Stimulated activated CD4-positive, alpha-beta T cell treated with anti-CD3 and anti-CD28 coated beads, TNF-alpha, amount 100 ng/mL, for 48 hours (primary cell): ENCODE measurements at places on chromosomes 1 and 21.
A peak's percentile ranks its signal among the peaks of the same experiment; 100 is the strongest.

GRCh38 chr1:25468033-25468432 lies 37.3 kb downstream of the MACO1 start:
- DNase-seq, result no peak

DNA sequence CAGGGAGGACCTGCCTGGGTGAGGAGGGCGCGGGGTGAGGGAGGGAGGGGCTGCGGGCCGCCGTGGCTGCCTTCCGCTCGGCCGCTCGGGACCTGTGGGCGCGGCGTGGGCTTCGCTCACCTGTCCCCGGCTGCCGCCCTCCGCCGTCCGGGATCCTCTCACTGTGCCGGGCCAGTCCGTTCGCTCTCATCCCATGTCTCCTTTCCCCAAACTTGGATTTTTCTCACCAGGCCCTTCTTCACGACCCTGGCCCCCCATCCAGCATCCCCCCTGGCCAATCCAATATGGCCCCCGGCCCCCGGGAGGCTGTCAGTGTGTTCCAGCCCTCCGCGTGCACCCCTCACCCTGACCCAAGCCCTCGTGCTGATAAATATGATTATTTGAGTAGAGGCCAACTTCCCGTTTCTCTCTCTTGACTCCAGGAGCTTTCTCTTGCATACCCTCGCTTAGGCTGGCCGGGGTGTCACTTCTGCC lies 362 bp downstream of the ZBTB48 start:
- DNase-seq, result no peak

DNA sequence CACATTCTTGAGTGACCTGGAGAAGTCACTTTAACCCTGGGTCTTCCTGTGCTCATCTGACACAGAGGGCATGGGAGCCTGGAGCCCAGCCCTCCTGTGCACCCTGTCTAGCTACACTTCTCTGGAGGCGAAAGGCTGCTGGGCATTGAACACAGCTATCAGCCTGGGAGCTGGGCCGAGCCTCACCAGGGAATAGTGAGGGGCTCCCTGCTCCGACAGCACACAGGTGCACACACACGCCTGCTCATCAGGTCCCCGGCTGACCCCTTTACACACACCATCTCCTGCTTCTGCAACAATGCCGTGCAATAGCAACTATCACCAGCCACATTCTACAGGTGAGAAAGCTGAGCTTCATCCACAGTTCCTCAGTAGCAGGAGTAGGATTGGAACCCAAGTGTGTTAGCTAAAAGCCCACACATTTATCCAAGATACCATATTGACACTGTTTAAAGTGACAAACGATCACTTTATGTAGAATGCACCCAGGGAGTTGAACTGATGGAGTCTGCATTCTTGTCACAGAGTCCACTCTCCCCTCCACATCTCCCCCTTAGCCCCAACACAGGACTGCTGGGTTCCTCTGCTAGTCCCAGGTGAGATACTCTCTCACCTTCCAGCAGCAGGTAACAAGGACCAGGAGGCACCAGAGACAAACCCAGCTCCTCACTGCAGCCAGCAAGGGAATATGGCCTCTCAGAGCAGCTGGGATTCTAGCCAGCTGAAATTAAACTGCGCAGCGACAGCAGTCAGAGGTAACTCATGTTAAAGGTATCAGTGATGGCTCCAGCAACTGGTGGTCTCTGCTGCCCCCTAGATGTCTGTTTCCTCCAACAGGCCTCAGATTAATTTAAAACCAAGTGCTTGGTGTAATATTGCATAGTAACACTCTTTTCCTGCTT lies 18.3 kb upstream of the CAPN8 start:
- no peak for DNase-seq

GRCh38 chr1:82485591-82486369 lies 685.0 kb downstream of the ADGRL2 start:
- DNase-seq, result no peak

GRCh38 chr1:206551986-206552326 lies 44.6 kb downstream of the RASSF5 start:
- DNase-seq, result no peak

GRCh38 chr1:53346814-53347176 lies 18.9 kb upstream of the LRP8 start:
- no peak for DNase-seq

DNA sequence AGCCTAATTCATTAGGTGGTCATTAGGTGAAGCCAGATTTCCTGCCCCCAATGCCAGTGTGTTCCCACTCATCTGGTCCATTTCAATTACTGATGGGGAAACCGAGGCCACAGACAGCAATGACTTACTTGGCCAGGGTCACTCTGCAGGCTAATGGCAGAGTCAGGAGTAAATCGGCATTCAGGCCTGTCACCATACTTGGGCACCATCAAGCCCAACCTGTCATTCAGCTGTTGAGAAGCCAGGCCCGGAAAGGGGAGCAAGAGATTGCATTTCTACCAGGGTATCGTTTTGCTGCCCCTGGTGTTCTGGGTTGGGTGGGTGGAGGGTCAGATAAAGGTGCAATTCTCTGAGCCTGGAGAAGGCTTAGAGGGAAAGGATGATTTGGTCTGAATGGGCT lies 8.0 kb upstream of the TMEM61 start:
- no peak for DNase-seq

DNA sequence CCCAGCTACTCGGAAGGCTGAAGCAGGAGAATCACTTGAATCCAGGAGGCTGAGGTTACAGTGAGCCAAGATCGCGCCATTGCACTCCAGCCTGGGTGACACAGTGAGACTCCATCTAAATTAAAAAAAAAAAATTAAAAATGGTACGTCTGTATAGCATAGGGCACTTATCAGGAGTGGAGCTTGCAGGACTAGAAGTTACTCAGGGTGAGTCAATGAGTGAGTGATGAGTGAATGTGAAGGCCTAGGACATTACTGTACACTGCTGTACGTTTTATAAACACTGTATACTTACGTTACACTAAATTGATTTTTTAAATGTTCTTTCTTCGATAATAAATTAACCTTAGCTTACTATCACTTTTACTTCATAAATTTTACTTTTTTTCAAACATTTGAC lies 183.6 kb downstream of the NR5A2 start:
- no peak for DNase-seq

GRCh38 chr1:26225033-26225831 lies 8.8 kb upstream of the CEP85 start:
- DNase-seq, result peak; percentile 45

GRCh38 chr1:110506541-110506940 lies 12.4 kb downstream of the KCNA10 start:
- DNase-seq, result no peak

- DNase-seq, result no peak
Measured at GRCh38 chr1:145982010-145982723, 14.2 kb downstream of the TXNIP start.

GRCh38 chr1:17340358-17340757 lies 31.6 kb upstream of the PADI6 start:
- DNase-seq, result no peak

- DNase-seq, result no peak
Measured at GRCh38 chr1:7384679-7385078, 386.4 kb upstream of the VAMP3 start.

DNA sequence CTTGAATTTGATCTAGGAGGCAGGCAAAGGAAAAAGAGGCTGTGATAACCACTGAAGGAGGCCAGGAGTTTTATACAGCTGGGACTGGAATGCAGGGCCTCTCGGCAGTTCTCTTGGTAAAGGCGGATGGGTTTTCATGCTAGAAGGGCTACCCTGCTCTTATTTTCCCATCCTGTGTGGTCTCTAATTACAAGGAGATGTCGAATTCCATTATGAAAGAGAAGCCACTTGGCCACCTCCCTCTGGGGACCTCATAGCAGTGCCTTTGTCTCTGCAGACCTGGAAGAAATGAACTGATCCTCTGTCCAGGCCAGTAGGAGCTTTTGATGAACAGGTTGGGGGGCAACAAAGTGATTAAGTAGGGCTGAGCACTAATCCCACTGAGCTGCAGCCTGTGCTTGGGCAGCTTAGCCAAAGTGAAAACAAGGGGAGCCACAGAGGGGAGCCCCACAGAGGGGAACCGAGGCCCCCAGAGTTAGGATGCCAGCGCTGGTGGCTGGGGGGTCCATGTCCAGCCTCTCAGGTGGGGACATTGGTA lies 42.2 kb upstream of the BCAR3 start:
- DNase-seq, result no peak

DNA sequence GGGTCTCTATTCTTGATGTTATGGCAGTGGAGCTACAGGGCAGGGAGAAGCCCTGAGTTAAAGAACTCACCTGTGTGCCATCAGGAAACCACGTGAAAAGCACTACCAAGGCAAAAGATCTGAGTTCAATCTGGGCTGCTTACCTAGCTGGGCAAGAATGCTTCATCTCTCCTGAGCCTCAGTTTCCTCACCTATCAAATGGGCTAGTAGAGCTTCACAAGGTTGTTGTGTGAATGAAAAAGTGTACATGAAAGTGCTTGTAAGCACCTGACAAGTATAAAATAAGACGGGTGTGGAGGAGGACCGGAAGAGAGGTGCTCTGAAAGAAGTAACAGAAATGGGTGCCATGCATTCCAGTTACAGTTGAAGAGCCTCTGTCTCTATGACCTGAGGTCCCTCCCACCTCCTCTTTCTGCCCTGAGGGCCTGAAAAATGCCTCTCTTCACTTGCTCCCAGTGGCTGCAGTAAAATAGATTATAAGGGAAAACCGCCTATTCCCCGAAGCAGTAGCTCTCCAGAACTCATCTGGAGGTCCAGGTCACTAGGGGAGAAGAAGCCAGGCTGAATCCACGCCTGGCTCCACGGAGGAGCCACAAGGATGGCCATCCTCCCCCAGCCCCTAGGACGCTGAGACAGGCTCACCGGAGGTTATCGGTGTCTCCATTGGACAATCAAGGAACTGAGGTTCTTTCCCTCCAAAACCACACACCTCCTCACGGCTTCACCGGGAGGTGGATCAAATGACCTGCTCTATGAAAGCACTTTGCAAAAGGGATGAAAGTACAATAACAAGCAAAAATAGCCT lies 1.4 kb downstream of the GPR161 start:
- DNase-seq, result no peak

- DNase-seq, result no peak
Measured at GRCh38 chr1:201711811-201712210, 117.1 kb upstream of the IPO9 start.

DNA sequence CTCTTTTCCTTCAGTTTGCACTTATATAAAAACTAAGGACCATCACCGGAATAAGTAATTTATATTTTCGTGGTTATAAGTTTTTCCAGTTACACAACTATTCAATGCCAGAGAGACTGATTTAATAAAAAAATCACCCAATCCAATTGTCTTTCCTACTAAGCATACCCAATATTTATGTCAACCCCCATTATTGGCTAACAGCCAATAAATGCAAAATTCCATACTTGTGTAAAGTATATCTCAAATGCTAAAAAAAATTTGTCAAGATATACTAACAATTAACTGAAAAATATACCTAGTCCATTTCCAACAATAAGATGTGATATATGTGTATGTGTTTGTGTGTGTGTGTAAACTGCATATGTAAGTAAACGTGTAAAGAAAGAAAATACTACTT lies 117.4 kb downstream of the AGBL4 start:
- no peak for DNase-seq

DNA sequence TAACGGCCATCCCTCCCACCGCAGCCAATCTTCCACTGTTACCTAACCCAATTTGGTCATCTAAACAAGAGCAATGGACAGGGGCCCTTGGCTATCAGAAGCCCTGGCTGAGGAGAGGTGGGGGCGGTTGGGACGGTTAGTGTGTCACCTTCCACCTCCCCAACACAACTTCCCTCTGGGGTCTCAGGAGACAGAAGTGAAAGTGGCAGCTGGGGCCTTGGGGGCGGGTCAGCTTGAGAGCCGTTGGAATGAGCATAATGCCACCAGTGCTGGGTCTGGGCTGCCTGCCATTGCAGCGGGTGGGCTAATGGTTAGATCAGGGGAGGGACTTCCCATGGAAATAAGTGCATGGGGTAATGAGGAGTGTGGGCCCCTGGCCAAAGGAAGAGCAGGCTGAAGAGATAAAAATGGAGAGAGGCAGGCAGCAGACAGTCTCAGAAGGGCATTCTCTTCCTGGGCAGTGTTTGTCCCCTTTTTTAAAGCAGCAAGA lies 7.9 kb downstream of the MEF2D start:
- no peak for DNase-seq

GRCh38 chr21:44713846-44714245 lies 2.5 kb upstream of the TSPEAR start:
- no peak for DNase-seq

GRCh38 chr1:193176113-193176512 lies 10.3 kb downstream of the B3GALT2 start:
- DNase-seq, result no peak

GRCh38 chr1:184457500-184457899 lies 70.7 kb downstream of the C1orf21 start:
- DNase-seq, result no peak

DNA sequence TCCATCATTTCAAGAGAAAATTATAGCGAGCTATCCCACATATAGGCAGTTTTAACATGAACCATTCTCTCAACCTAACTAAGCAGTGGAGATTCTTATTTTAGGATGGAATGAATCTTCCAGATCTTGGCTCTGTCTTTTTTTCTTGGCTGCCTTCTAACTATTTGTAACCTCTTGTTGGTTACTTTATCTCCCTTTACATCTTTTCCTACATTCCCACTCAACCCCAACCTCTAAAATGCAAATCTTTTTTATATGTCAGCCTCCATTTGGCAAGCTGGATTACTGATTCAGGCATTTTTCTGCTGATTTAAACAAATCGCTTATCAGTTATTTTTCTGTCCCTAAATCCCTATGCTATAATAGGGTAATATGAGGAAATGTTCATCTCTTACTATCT lies 46.9 kb upstream of the LHX8 start:
- no peak for DNase-seq

- no peak for DNase-seq
Measured at GRCh38 chr1:109466452-109467300, at the start of gene SYPL2. TSS of gene SYPL2 (plus strand) at chr1:109466546. CDS start at chr1:109466844, 298 bp downstream.

DNA sequence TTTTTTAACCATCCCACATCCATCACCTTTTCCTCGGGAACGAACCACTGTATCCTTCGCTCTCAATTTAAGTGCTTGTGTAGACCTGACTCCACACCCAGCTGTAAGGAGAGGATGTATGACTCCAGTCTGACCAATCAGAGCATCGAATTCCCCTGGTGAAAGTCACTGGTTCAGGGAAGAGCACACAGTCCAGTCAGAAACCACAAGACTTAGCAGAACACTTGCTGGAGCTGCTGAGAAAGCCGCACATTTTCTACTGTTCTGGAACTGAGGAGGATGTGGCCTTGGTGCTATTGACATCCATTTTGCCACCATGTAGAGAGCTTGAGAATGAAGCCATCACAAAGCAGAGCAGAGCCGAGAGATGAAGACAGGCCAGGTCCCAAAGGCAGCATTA lies 59.9 kb upstream of the CNN3 start:
- no peak for DNase-seq
